ENCODE measurements at places on chromosomes 5 and 9.

- DNase-seq = no peak
Observed at GRCh38 chr5:95822542-95823181, at the start of gene GLRX. Gene GLRX (minus strand): TSS chr5:95822726. CDS start chr5:95822662, 64 bp downstream.

GRCh38 chr5:137666901-137667300, 69.0 kb downstream of the KLHL3 start:
- DNase-seq = no peak

GRCh38 chr5:180802325-180803180, at the start of gene MGAT1:
Gene MGAT1 (minus strand): TSS chr5:180802806. CDS start chr5:180792971, 9,835 bp downstream.
- peak; percentile 60 for DNase-seq

DNA sequence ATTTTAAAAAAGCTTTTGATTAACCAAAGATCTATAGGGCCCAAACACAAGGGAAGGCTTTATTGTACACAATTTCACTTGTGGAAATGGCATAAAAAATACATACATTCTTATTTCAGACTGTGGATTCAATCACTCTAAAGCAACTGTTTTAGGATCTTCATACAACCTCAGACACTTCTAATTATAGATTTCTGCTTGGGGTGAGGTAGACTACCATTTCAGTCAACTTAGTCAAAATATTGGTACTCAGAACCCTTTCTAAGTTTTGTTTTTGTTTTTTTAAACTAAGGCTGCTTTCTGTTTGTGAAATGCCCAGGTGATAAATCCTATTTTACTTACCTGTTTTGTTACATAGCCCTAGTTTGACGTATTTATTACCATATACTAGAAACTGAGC, 284.5 kb upstream of the RASA1 start:
- DNase-seq = no peak

All from stimulated activated CD8-positive, alpha-beta memory T cell treated with anti-CD3 and anti-CD28 coated beads, Interleukin-7, amount 100 ng/mL, for 1 hour (primary cell).